ENCODE measurements at places on chromosomes 6 and 20.
A peak's percentile ranks its signal among the peaks of the same experiment; 100 is the strongest.

DNA sequence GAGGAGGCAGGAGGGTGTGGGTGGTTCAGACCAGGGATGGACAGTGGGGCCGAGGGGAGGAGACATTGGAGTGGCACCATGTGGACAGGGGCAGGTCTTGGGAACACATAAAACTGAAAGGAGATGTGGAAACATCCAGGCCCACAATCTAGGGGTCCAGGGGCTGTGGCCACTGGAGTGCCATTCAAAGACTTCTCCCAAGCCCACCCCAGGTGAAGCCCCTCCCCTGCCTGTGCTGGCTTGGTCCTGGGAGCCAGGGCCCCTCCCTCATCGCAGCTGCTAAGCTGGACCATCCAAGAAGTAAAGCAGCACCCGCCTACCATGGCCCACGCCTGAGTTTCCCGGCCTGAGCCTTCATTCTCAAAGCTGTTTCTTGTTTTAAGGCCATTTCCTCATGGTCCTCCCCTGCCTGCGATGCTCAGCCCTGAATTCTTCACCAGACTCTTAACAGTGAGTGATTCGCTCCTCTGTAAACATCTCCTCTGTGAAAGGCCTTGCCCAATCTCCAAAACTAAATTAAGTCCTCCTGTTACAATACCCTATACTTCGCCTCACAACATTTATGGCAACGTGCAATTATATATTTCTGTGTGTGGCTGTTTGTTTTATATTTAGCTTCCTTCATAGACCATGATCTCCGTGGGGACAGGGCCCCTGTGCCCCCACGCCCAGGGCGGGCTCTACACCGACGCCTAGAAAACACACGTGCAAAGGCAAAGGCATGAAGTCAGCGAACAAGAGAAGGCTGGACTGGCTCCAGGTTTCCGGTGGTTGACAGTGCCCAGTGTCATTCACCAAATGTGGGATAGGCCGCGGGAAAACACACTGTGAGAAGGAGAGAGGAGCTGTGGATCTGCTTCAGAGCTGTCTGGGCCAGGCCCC, 267.8 kb downstream of the ERMARD start:
- DNase-seq, result no peak

DNA sequence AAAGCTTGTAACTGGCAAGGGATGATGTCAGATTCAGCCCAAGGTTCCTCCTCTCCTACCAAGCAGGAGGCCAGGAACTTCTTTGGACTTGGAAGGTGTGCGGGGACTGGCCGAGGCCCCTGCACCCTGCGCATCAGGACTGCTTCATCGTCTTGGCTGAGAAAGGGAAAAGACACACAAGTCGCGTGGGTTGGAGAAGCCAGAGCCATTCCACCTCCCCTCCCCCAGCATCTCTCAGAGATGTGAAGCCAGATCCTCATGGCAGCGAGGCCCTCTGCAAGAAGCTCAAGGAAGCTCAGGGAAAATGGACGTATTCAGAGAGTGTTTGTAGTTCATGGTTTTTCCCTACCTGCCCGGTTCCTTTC, 14.4 kb downstream of the TNFAIP3 start:
- DNase-seq, result no peak

GRCh38 chr6:67219346-67219745, 1415.7 kb upstream of the ADGRB3 start:
- no peak for DNase-seq

- DNase-seq, result peak; percentile 8
Observed at GRCh38 chr20:38962928-38963401, 821 bp downstream of the DHX35 start.

DNA sequence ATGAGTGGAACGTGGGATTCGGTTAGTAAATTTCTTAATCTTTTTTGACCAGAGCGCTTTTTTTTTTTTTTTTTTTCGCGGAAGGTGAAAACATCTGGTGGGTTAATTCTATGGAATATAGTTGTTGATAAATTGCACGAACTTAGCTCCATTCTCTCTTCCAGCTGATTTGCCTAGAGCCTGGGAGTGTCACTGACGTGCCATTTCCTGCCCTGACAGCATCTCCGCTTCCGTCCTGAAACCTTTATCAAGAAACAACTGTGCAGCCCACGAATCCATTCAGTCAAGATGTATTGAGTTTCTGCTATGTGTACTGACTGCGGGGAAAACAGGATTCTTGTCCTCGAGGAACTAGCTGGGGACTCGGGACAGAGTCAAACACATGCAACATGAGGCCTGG, 59.5 kb upstream of the TGM3 start:
- DNase-seq, result no peak

- no peak for DNase-seq
Observed at GRCh38 chr6:6711832-6712448, 123.4 kb downstream of the LY86 start.

- no peak for DNase-seq
Observed at GRCh38 chr6:56744528-56744927, 101.8 kb upstream of the DST start.
